ENCODE measurements at places on chromosomes 5 and 9. TPM values are rescaled to one million over a fixed set of nuclear protein-coding genes. Genes with fewer than 3 reads are reported as not detected.

The CYLC2 gene
- total RNA-seq, result not detected

The PKD2L2 gene
- total RNA-seq, result not detected

DNA sequence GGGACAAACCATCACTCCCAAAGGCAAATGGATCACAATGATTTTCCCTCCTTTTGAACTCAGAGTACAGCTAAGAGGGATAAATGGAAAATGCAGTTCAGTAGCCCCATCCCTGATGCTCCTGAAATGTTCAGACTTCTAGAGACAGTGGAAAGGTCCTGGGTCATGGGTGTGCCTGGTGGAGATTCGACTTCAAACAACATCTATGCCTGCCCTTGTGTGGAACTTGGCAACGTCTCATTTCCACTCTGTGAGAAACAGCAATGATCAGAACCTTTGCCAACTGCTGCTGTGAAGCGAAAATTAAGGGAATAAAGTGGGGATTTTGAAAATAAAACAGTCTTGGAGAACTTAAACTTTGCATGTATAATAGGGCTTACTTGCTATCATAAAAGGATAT, 778.1 kb downstream of the SEMA5A start:
- no peak for DNase-seq
- H3K27ac ChIP-seq, result peak overlapping the region; percentile 19
- H3K36me3 ChIP-seq, result no peaks in the 10 kb centered on the region
- H3K27me3 ChIP-seq, result no peaks in the 10 kb centered on the region
- H3K4me1 ChIP-seq, result peaks cover 39% of the 10 kb centered on the region
- H3K4me3 ChIP-seq, result no peak overlapping the region

DNA sequence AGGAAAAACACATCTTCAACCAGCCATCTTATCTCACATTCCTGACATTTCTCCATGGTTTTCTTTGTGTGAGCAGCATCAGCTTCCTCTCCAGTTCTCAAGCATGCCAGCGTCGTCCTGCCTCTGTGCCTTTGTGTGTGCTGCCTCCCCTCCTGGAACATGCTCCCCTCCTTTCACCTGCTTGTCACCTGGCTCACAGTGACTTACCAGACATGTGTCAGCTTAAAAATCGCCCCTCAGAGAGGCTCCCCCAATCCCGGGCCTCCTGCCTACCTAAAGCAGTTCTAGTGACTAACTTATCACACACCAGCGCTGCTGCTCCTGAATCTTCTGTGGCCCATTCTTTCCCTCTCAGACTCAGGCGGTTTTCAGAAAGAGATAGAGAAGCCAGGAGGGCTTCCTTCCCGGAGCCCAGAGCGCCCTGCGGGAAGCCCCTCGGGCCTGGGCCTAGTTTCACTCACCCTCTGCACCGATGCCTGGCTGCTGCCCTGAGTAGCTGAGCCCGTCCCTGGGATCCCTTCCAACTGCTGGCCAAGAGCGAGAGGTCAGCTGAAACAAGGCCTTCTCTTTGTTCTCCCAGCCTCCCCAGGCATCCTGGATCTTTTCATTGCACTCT, 51.1 kb upstream of the MVB12B start:
- H3K4me3 ChIP-seq, result no peak overlapping the region
- peak; percentile 57 for DNase-seq
- no peaks in the 10 kb centered on the region for H3K4me1 ChIP-seq

GRCh38 chr5:148177207-148177606, 8.9 kb downstream of the SPINK14 start:
- no peaks in the 10 kb centered on the region for H3K4me1 ChIP-seq
- H3K27ac ChIP-seq, result no peak overlapping the region
- peaks cover 52% of the 10 kb centered on the region for H3K27me3 ChIP-seq
- DNase-seq, result no peak

DNA sequence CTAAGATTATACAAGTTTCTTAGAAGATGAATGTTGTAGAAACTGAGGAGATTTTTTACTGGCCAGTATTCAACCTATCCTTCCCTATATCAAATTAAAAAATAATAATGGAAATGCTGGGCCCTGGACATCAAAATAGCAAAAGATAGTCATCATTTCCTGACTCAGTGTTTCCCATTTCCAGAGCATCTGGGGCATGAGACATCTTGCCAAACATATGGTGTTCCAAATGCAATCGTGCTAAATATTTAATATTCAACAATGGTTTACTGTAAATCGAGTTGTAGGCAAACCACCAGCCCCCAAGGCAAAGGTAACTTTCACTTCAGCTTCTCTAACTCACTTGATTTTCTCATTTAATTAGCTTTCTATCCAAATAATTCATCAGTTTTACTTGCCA, 152.9 kb downstream of the FRMD3 start:
- no peak overlapping the region for H3K27ac ChIP-seq
- no peaks in the 10 kb centered on the region for H3K4me1 ChIP-seq
- no peaks in the 10 kb centered on the region for H3K27me3 ChIP-seq
- no peak overlapping the region for H3K4me3 ChIP-seq

GRCh38 chr9:93087971-93088655, 7.9 kb upstream of the CARD19 start:
- H3K4me1 ChIP-seq, result no peaks in the 10 kb centered on the region
- H3K27ac ChIP-seq, result no peak overlapping the region
- H3K36me3 ChIP-seq, result peaks cover 2% of the 10 kb centered on the region
- H3K27me3 ChIP-seq, result no peaks in the 10 kb centered on the region
- no peak overlapping the region for H3K4me3 ChIP-seq
- DNase-seq, result peak; percentile 77

DNA sequence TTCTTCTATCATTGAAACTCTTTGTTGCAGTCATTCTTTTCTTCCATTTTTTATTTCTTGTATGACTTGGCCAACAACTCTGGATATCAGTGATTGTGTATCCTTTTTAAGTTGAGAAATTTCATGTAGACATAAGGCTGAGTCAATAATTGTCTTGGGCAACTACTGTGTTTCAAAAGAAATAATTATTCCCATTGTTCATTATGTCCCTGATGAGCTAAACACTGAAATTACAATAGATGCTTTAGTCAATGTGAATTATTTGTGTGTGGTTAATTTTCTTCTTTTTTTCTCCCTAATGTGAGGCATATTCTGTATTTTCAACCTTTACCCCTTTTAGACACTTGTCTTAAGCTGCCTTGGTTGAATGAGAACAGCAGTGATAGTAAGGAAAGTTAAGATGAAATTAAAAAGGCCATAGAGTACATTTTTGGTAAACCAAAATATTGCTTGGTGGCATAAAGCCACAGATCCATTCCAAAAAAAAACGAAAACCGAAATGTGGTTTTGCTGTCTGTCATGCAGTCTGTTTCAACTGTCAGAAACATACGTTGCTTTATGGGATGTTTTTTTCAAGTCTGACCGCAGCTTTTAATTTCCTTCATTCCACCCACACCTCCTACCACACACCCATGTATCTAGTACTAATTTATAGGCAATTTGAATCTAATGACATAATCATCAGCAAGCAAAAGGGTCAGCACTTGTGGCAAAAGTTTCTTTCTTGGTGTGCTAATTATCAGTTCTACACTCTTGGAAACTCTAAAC, 21.1 kb downstream of the TLE4 start:
- peak overlapping the region; percentile 19 for H3K27ac ChIP-seq
- H3K36me3 ChIP-seq, result peaks cover 38% of the 10 kb centered on the region
- H3K27me3 ChIP-seq, result no peaks in the 10 kb centered on the region
- H3K4me3 ChIP-seq, result no peak overlapping the region

DNA sequence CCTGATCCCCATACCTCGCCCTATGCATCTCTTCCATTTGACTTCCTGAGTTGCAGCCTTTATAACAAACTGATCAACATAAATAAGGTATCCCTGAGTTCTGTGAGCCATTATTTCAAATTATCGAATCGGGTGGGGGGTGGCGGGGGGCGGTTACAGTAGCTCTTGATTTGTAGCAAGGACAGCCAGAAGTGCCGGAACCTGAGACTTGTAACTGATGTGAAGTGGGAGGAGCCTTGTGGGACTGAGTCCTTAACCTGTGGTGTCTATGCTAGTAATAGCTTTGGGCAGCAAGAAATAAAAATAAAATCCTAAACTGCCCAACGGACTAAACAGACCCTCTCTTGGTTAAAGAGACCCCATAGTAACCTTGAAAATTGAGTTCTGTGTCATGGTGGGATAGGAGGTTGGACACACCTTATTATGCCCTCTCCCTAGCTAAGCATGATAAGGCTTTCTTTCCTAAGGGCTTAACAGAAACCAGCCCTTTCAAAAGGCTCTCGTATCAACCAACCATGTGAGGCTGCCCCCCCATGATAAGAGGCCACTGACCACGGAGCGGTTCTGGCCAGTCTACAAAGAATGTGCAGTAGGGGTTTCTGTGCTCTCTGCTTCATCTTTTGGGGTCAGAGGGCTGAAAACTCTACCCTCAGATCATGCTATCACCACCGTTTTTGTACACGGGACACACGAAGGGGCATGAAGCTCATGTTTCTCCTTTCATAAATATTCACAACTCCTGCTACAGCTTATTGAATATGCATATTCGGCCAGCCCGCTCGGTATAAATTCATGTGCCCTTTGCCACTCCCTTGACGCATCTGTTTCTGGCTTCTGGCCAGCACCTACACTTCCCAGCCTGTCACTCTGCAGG, 39.5 kb upstream of the IQGAP2 start:
- no peaks in the 10 kb centered on the region for H3K36me3 ChIP-seq
- no peak overlapping the region for H3K4me3 ChIP-seq
- DNase-seq, result no peak
- no peak overlapping the region for H3K27ac ChIP-seq

GRCh38 chr9:109403766-109404320, 83.0 kb upstream of the EPB41L4B start:
- no peak overlapping the region for H3K27ac ChIP-seq
- no peaks in the 10 kb centered on the region for H3K27me3 ChIP-seq
- no peak for DNase-seq
- H3K4me3 ChIP-seq, result no peak overlapping the region
- peaks cover 19% of the 10 kb centered on the region for H3K4me1 ChIP-seq

All from osteocyte (in vitro differentiated cells).